Right atrium auricular region (tissue), 2 donors: ENCODE measurements at places on chromosomes 16 and 17.
A peak's percentile ranks its signal among the peaks of the same experiment; 100 is the strongest.

- DNase-seq: no peak
These were observed 2.1 kb downstream of the RHBDL1 start for GRCh38 chr16:677316-678190.

DNA sequence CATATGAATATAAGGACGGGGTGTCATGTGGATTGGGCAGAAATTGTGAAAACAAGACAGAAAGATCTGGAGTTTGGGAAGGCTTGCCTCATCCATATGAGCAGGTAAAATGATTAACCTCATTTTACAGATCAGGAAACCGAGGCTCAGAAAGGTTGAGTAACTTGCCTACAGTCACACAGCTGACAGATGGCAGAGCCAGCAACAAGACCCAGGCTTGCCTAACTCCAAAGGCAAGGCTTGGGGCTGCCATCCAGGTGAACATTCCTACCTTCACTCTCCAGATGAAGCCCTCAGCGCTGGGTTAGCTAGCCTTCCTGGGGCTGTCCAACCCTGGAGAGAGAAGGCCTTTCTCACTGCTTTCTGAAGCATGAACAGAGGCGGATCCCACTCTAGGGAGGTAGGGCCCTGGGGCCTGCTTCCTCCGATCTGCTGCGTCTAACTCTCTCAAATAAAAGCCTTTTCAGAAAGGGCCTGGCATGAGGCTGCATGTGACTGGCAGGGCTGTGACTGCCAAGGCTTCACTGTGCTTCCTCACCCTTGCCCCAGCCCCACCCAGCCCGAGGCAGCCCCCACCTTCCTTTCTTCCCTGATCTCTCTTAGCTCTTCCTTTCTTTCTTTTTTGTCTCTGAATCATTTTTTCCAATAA, 107.8 kb downstream of the GNAO1 start:
- DNase-seq: no peak

GRCh38 chr17:21301593-21302550, 17.4 kb downstream of the MAP2K3 start:
- no peak for DNase-seq

DNA sequence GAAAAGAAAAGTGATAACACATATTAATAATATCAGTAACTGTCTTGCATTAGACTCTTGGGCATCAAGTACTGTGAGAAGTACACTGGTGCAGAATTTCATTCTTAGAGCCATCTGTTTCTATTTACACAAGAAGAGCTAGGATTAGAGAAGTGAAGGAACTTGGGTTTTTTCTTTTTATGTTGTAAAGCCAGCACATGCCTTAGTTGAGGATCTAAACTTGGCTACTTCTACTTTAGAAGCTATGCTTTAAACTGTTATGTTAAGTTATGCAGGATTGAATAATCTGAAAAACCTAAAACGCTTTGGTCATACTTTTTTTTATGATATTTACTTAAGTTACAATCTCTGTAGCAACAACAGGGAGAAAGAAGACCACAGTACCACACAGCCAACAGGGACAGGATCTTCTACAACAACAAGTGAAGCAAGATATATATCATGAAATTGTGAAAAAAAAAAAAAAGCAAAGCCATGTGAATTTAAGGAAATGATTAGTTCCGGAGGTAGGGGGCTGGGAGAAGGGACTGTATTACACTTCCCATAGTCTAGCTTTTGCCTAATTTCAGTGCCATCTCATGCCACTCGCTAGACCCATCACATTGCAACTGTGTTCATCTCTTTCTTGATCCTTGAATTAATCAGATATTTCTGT, 305.1 kb upstream of the GOT2 start:
- DNase-seq: no peak

GRCh38 chr17:35865412-35866340, 3.0 kb downstream of the HEATR9 start:
- no peak for DNase-seq

- no peak for DNase-seq
These were observed 101.4 kb downstream of the MAP2K4 start for GRCh38 chr17:12122075-12122474.

GRCh38 chr17:63314761-63315160, 131.3 kb downstream of the CYB561 start:
- DNase-seq: no peak

DNA sequence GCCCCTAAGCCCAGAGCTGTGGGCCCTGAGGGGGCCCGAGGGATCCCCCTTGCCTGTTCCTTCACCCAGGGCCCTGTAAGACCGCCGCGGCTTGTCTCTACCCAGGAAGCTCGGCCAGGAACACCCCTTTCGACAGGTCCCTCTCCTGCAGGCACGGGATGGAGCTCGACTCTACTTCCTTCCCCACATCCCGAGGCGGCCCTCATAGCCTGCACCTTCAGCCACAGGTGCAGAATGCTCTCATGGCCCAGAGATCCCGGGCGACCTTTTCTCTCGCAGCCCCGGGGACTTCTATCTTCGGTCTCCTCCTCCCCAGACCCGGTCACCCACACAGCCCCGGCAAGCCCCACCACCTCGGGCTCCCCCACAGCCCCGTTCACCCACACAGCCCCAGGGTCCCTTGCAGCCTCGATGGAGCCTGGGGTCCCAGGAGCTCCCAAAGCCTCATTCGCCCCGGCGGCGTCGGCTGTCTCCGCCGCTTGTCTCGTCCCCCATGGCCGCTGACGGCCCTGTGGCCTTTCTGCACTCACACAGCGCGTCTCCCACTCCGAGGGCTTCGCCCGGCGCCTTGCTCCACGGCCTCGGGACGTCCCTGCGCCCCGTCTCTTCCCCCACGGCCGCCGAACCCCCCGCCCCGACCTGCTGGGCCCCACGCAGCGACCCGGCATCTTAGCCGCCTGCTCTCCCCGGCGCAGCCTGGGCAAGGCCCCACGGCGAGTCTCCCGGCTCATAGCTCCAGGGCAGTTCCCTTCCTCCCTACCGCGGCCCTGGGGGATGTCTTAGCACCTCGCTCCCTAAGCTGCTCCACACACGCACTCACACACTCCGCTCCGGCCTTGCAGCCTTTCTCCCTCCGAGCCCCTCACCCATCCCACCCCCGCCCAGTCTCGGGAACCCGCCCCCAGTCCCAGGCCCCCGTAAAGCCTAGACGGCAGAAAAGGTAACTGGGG, 650 bp downstream of the KIAA0753 start:
- no peak for DNase-seq

- DNase-seq: no peak
These were observed 29.0 kb downstream of the HELZ start for GRCh38 chr17:67215991-67216421.

DNA sequence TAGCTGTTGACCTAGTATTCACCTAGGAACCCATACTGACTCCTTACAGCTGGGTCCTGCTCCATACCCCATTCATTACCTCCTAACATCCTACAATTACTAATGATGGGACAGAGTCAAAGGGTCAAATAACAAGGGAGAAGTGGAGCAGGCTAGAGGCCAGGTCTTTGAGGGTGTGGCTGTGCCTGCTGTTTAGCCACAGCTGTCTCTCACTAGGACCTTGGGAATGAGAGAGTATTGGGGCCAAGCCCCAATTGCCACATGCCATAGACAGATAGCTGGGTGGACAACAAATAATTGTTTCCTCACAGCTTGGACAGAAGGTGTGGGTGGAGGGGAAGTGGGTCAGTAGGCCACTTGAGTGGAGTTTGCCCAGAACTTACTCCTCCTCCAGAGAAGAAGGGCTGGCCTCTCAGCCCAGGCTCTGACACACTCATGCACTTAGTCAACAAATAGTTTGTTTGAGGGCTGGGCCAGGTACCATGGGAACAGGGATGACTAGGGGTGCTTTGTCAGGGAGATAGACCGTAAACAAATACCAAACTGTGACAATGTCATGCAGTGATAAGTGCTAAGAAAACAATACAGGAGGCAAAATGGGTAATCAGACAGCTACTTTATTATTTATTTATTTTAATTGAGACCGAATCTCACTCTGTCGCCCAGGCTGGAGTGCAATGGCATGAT, 10.2 kb upstream of the CENPT start:
- peak; percentile 97 for DNase-seq

GRCh38 chr16:69471121-69471520, 46.7 kb downstream of the CYB5B start:
- DNase-seq: no peak

- DNase-seq: no peak
These were observed 86.3 kb upstream of the TNRC6C start for GRCh38 chr17:77872199-77872598.

DNA sequence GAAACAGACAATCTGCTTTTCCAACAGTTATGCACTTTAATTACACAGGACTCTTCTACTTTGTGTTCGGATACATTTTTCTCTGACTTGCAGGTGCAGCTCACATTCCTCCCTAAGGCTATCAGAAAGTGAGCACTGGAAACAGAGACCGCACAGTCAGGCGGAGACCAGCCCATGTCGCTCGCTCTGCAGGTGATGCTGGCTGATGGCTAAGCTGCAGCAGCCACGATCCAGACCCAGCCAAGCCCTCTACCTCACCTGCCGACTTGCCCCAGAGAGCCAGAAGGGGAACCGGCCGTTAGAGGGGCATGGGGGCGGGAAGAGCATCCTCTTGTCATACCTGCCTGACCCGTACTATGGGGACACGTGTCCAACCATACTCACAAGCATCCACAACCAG, 33.8 kb downstream of the MAP1LC3B start:
- DNase-seq: no peak

GRCh38 chr17:46782250-46782953, 36.1 kb downstream of the WNT3 start:
- no peak for DNase-seq

GRCh38 chr16:78196502-78196901, 97.0 kb downstream of the WWOX start:
- DNase-seq: no peak

DNA sequence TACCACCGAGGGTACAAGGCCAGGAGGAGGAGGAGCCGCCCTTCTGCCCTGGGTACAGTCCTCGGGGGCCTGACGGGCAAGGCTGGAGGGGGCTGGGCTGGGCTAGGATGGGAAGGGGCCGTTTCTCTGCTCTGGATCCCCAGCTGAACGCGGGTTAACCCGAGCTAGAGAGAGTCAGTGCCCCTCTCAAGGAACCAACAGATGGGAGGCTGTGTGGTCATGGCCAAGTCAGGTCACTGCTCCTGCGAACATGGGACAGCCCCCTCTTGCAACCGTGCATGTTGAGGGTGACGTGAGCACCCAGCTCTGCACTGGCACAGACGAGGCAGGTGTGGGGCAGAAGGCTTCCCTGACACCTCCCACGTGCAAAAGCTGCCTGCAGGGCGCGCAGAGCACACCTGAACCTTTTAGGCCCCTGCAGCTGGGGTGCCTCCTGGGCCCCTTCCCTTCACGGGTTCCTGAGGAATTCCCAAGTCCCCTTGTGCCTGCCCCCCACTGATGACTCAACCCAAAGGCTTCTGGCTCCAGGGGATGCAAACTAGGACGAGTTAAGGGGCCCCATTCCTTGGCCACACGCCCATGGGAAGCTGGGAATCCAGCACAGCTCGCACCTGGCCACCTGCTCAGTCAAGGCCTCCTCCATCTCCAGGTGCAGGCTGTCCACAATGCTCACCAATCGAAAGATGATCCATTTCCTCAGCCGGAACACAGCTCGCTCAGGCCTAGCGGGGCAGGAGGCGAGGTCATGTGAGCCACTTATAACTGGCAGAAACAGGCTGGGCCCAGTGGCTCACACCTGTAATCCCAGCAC, 6.3 kb downstream of the MYBBP1A start:
- no peak for DNase-seq

DNA sequence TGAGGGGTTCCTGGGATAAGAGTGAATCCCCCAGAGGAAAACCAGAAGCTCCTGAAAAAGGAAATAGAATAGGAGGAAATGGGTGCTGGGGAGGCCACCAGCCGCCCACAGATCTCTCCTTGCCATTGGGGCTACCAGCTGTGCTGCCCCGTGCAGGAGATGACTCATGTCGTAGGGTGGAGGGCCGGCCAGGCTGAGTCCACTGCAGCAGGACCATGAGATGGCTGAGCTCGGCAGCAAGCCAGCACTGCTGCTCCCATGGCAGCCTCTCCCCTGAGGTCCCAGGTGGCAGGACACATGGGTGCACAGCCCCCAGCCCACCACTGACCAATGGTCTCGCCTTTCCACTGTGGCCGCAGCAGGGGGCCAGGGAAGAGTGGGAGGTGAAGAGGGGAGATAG, 95.5 kb downstream of the GNAO1 start:
- no peak for DNase-seq

DNA sequence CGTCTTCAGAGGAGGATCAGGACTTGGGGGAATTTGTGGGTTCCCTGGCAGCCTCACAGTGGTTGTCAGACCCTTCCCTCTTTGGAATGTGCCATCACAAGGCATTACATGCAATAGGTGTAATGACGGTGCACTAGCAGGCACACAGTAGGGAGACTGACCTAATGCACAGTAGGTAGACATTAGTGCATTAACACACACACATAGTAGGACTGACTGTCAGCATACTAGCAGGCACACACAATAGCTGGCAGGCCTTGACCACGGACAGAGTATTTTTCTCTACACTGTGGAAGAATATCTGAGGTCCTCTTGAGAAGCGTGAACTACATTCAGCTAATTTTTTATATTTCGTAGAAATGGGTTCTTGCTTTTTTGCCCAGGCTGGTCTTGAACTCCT, 10.9 kb upstream of the UBALD2 start:
- no peak for DNase-seq

GRCh38 chr17:67216578-67217320, 28.2 kb downstream of the HELZ start:
- DNase-seq: no peak

- no peak for DNase-seq
These were observed 51.7 kb downstream of the NXN start for GRCh38 chr17:927611-928461.

DNA sequence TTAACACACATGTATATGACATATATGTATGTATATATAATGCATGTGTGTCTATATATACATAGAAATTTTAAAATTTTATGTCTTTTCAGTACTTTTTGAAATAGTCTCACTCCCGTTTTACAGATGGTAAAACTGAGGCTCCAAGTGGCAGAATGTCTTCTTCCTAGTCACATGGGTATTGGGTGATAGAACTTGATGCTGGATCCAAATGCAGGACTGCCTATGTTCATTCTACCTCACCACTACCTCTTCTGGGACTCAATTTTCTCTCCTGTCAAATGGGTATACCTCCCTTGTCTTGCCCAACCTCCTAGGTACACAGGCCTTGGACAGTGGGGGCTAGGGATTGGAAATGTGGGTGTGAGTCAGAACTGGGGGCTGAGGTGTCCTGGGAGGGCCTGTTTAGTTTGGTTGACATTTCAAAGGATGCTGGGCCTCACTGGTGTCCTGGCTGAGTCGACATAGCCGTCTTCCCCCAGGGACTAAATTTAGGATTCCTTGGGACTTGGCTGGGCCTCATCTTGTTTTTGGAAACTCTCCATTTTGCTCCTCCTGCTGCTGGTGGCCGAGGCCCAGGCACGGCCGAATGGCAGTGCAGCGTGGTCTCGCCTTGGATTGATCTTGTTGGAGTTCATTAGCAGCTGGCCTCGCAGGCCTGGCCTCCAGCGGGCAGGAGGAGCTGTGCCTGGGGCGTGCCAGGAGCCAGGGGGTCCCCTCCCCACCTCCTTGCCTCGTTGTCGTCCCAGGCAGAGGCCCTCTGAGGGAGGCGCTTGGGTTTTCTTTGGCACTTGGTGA, 25.9 kb downstream of the NKD1 start:
- no peak for DNase-seq
